ENCODE measurements at places on chromosomes 3 and 15.

DNA sequence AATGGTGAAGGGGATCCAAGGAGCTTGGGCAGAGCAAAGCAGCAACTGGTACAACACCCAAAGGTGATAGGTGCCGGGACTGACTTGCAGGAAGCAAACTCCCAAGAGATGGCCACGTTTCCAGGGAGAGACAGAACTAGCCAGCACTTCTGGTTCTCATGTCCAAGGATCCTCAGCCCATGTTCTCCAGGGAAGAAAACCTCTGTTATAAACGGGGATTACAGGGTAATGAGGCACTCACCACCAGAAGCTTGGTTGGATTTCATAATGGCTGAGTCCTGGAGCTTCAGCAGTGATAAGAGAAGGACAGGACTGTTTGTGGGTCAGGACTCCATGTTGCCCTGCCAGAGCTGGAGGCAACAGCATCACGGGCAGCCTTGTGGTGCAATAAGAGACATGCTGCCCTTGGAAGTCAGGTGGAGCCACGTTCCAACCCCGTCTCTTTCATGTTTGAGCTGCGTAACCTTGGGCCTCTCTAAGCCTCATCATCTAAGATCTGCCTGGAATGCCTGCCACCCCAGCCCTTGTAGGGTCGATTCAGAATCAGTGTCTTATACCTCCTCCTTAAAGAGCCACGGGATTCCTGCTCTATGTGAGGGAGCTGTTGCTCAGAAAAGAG, 181.0 kb downstream of the ABHD5 start:
- DNase-seq = no peak

DNA sequence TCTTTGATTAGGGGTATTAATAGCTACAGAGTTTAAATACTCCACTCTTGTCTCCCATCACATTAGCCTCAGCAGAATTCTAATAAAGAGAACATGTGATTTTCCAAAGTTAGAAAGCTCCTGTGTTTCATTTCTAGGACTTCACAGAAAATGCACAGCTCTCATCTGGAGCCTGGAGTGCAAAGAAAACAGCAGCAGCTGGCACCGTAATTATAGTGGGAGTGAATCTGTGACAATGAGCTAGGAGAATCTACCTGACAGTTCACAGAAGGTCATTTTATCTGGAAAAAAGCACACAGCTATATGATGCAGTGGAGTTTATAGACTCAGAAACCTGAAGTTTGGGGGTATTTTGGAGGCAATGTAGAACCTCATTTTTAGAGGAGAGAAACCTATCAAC, 5.4 kb upstream of the TRIM59 start:
- no peak for DNase-seq

DNA sequence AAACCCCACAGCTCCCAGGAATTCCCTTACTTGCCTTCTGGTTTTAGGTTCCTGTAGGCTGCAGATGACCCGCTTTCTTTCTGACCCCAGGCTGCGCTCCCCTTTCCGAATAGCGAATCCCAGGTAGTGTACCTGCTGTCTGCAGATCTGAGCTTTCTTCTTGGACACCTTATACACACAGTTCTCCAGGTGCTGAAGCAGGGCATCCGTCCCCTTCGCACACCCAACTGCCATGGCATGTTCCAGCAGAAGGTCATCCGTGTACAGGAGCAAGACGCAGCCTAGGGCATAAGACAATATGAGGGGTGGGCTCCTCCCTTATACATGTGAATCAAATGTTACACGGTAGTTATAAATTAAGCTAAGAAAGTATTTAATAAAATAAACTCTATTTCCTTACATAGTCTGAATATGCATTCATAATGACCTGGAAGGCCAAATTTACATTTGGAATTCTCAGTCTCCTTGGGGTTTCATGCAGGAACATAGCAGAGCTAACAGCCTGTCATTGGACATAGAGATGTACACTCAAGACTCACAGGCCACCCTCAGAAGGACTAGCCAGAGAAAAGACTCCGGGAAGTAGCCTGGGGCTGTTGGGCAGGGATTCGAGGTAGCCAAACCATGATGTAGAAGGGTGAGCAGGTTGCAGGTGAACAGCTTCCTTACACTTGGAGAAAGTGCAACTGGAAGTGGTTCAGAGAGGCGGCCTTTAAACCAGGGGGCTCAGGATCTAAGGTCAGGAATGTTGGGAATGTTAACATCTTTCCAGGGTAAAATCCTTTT, 8.2 kb upstream of the DNAAF4 start:
- no peak for DNase-seq

GRCh38 chr15:75036212-75036616, 12.8 kb downstream of the PPCDC start:
- no peak for DNase-seq

DNA sequence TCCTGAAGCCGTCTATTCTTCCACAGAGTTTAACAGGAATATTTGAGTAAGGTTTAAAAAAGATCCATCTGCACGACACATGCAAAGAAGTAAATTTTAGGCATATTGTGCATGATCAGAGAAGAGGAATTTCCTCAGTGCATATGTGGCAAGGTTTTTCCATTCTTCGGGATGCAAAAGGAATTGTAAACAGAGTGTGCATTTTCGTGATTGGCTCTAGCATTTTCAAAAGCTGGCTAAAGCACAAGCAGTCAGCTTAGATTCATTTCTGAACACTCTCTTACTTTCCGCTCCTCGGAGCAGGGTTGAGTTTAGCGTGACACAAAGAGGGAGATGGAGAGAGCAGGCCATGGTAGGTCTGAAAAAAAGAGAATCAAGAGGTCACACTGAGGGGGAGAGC, 128.2 kb downstream of the ADAMTS9 start:
- DNase-seq = no peak

GRCh38 chr3:71582612-71583565, 639 bp downstream of the FOXP1 start:
- peak; percentile 44 for DNase-seq

- no peak for DNase-seq
Observed at GRCh38 chr15:80494351-80494751, 90.2 kb downstream of the ARNT2 start.

- DNase-seq = no peak
Observed at GRCh38 chr3:44265815-44266214, 24.1 kb downstream of the TOPAZ1 start.

- no peak for DNase-seq
Observed at GRCh38 chr3:126682009-126682408, 22.0 kb upstream of the CHCHD6 start.

- DNase-seq = no peak
Observed at GRCh38 chr15:41809121-41809520, 18.8 kb upstream of the JMJD7 start.

- no peak for DNase-seq
Observed at GRCh38 chr3:156764751-156765150, 61.4 kb upstream of the LEKR1 start.

DNA sequence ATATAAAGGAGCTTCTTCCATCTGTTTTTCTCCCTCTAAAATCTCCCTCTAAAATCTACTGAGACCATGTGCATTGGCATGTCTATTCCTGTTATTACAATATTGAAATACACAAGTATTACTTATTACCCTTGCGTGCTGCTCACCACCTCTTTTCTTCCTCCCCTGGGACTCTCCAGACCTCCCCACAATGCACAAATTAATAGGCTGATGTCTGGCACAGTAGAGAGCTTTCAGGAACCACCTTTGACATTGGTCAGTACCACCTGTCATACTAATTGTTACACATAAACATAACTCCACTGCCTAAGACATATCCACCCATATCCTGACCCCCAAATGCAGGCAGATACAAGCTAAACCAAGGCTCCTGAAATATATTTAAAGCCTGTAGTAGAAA, 722.6 kb downstream of the FHIT start:
- no peak for DNase-seq

- no peak for DNase-seq
Observed at GRCh38 chr15:58260725-58261267, 122.6 kb downstream of the AQP9 start.

GRCh38 chr3:177929310-177929709, 606.9 kb upstream of the KCNMB2 start:
- no peak for DNase-seq

- peak; percentile 57 for DNase-seq
Observed at GRCh38 chr15:82298520-82298919, 35.9 kb downstream of the SAXO2 start.

GRCh38 chr3:99774467-99774866, 43.2 kb upstream of the CMSS1 start:
- no peak for DNase-seq

DNA sequence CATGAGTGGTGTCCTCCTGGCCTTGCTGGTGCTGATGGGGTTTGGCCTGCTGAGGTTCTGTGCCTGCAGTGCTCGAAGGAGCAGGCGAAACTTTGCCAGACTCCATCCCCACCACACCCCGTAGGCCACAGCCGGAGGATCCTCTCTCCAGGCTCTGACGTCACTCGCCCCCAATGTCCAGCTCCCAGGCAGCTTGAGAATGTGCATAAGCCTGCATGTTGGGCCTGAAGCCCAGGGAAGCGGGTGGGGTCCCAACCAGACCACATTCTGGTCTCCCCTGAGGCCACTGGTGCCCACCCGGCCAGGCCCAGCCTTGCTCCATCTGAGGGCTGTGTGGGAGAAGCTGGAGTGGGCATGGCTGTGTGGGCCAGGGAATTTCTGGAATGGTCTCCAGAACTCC, 109.8 kb downstream of the ASB7 start:
- no peak for DNase-seq

Data from CD4-positive, alpha-beta T cell treated with Interleukin-4 for 4 hours (primary cell).